ENCODE measurements at places on chromosomes 5 and 9.

DNA sequence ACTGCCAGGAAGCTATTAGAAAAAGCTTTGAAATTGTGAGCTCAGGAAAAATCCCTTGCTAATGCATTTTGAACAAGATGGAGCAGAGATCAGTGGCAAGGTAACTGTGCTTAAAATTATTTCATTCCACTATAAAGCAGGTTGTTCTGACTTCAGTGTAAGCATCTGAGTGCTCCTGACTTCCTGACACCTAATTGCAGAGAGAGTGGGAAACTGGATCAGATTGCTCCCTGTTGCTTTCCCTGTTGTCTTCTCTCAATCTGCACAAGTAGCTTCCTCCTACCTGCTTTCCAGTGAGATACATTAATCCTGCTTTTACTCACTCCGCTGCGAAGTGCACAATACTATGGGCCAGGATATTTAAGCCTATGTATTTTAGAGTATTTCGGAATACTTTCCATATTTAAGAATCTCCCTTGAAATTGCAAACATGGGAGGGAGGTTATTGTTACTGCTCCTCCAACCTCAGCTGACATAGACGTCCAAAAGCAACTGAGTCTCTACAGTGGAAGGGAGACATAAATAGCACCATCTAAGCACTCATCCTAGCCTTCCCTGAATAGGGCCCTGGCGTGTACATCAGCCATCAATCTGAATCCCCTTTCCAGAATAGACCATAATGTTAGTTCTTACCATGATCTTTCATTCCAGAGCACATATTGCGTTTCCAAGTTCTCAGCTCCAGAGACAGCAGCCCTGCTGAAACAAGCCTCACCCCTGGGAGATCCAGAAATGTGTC lies 178.8 kb downstream of the PAM start:
- no peak for DNase-seq

DNA sequence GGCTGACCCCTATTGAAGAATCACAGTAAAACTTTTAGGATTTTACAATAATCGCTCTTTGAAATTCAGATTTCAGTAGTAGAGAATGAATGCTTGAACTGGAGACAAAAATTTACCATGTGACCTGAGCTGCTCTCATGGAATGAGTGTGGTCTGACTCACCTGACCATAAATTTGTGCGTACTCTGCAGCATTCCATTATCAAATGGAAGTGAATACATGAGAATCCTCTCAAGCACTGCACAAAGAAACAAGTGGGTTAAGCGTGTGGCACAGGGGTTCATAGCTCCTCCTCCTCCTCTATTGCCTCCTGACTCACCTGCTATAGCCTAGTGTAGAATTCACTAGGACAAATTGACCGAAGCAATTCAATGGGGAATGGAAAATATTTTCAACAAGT lies 269.8 kb upstream of the CDH9 start:
- DNase-seq = no peak

DNA sequence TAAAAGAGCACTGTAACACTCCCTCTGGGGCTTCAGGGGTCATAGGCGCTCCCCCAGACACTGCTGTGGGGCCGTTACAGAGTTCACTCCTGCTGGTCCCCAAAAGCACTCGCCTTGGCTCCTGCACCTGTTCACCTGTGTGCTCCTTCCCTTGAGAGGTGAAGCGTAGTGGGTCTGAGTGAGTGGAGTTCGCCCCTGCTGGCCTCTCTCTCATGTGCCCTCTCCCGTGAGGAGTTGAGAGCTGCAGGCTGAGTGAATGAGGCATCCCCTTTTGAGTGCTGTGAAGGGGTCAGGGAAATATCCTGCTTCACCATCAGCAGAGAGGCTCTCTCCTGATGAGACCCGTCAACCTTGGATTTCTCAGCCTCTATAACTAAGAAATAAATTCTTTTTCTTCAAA lies 134.6 kb upstream of the TUT7 start:
- no peak for DNase-seq

DNA sequence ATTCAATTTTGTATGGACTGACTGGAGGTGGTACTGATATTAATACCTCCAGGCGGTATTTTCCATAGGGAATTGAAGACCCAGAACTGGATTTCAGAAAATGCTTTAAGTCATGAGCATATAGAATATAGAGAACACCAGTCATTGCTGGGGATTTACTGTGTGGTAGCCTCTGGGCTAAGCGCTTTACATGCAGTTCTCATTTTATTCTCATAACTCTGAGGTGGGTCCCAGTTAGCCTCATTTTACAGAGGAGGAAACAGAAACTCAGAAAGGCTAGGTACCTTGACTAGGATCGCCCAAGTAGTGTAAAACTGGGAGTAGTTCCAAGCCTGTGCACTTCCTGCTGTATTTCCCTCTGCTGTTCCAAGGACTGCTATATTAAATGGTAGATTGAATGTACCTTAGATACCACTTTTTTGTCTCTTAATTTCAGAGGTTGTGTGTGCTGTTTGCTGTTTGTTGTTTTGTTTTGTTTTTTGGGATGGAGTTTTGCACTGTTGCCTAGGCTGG lies 13.8 kb downstream of the SLC44A1 start:
- no peak for DNase-seq

GRCh38 chr5:28914297-28914696 lies 1875.9 kb upstream of the CDH9 start:
- DNase-seq = no peak

GRCh38 chr5:154788212-154788611 lies 33.0 kb downstream of the LARP1 start:
- DNase-seq = no peak
